Kidney (tissue), 22 donors: ENCODE measurements at places on chromosomes 5 and 9. TPM values are rescaled to one million over a fixed set of nuclear protein-coding genes. Genes with fewer than 3 reads are reported as not detected.

DNA sequence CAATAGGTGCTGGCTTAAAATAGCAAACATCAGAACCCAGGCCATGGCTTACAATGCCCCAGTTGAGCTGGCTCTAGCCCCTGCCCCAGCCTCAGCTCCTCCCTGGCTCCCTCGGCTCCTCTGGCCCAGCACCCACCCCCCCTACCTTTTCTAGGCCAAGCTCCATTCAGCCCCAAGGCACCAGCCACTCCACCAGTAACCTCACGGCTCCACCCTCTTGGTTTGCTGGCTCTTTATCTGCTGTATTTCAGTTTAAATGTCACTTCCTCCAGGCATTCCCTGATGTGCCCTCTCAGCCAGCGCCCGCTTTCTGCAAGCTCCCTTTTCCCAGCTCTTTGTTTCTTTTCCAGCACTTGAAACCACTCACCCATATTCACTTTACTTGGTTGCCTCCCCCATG, 10.6 kb downstream of the C1QTNF2 start:
- no peak for DNase-seq

DNA sequence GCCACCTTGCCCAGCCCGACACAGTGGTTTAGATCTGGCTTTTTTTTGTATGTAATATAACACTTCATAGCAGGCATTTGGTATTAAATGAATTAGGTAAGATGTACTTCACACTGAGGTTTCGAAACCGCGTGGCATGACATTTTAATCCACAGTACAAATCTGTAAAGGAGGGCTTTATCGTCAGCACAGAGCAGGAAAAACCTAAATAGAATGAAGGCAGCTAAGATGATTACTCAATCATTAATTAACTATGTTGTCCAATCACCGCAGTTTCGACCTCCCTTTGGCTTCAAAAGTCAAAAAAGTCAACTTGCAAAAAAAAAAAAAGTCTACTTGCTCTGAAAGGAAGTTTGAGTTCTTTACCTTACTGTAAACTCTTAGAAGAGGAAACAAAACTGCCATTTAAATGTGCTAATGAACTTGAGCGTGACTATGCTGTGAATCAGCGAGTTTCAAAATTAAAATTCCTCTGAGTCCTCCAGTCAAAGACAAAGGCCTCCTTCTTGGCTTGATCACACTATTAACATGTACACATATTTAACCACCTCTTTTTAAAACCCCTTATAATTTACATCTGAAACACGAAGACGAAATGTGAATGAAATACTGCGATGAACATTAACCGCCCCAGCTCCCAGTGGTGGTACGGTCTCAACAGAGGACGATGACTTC, 698 bp upstream of the SEC24A start:
- DNase-seq, result no peak

NSMF gene
- 49.5 TPM for total RNA-seq

FOXD4L4 gene
- total RNA-seq, result 0.31 TPM

ZNF782 gene
- 7.0 TPM for total RNA-seq

GRCh38 chr9:99307851-99308250, 85.8 kb downstream of the SEC61B start:
- DNase-seq, result peak; percentile 76

- no peak for DNase-seq
These were observed 831.0 kb downstream of the SEMA5A start for GRCh38 chr5:8714861-8715260.

DNA sequence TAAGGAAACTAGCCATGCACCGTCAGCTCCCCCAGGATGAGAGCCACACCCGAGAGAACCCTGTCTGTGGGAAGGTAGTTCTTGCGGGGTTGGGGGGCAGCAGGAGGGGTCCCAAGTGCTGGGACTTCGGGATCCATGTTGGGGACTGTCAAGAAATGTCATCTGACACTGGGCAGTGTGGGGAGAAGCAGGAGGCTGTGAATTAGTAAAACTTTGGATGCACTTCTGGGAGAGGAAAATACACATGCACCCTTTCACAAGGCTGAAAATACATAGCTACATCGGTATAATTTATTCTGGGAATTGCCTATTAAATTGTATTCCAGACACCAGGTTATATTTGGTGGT, 109.6 kb upstream of the RPS23 start:
- DNase-seq, result no peak

GRCh38 chr9:129486756-129487657, 133.9 kb downstream of the C9orf50 start:
- no peak for DNase-seq

RFESD gene
- total RNA-seq, result 2.6 TPM

- no peak for DNase-seq
These were observed 40.3 kb downstream of the ADAM19 start for GRCh38 chr5:157535042-157535865.

GRCh38 chr5:130068101-130068500, 163.8 kb downstream of the CHSY3 start:
- no peak for DNase-seq

DNA sequence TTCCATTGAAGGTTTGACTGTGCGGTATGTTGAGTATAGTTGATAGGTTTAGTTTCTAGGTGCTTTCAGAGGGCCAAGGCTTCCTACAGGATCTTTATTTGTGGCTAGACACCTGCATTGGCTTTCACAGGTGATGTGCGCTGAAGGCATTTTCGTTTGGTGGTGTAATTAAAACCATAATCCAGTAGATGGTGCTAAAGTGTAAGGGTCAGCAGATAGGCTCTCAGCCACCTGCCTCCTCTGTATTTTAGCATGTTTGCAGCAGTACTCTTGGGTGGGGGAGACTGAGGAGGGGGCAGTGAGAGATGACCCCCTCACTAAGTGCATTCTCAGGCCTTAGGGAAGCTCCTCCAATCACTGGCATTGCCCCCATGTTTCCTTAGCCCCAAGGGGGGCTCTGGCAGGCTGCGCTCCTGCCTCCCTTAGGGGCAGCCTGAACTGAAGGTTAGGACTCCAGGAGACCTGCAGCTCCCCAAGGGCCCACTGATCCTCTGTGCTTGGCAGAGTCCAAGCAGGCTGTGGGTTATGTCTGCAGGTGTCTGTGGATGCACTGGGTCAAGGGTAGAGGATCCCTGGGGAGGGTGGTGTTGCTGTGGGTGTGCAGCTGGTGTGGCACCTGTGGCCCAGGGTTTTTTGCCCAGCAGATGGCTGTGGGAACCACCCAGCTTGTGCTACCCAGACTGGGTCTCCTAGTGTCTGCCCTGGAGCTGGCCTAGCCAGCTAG, 23.4 kb downstream of the CDK20 start:
- no peak for DNase-seq

- DNase-seq, result no peak
These were observed 167.6 kb upstream of the WWC1 start for GRCh38 chr5:168123631-168124528.

- no peak for DNase-seq
These were observed 21.3 kb downstream of the HTR4 start for GRCh38 chr5:148633067-148633377.

- no peak for DNase-seq
These were observed 69.9 kb downstream of the STK10 start for GRCh38 chr5:172117977-172118701.

- no peak for DNase-seq
These were observed 447.8 kb downstream of the ENC1 start for GRCh38 chr5:74192606-74193299.

DNA sequence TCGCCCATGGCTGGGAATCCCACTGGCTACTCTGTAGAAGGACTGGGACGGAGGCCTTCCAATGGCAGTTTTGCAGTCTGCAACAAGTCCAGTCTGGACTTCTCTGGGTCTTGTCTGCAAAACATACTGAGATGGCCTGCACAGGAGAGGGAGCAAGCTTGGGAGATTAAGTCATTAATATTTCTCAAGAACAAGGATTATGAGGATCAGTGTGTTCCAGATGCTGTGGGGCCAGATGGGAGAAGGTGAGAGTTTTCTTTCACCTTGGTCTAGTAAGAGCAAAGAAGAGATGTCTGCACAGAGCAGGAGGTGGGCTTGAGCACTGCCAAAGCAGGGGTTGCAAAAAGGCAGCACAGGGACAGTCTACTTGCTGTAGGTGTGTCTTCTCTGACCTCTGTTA, at the start of gene PDE6A:
TSS of gene PDE6A (minus strand) at position 128 of the 400 bp plus-strand sequence. CDS start at position 8, 120 bp downstream.
- DNase-seq, result no peak

CREB3 gene
- total RNA-seq, result 40.5 TPM

SPATA31C2 gene
- not detected for total RNA-seq

DNA sequence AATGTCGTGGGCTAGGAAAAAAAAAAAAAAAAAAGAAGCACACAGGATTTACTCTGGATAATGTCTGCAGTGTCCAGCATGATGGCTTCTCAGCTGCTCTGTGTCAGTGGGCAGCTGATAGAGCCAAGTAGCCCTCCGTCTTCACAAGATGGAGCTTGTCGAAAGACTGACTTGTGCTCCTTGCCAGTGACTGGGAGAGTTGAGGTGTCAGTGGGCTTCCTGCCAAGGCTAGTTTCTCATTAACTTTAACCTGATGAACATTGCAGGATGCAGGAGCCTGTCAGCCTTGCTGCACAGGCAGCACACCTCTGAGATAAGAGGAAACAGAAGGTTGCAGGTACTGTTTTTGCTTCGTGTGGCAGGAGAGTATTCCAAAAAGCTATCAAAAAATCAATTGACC, 171.4 kb upstream of the SGCD start:
- DNase-seq, result no peak

DNA sequence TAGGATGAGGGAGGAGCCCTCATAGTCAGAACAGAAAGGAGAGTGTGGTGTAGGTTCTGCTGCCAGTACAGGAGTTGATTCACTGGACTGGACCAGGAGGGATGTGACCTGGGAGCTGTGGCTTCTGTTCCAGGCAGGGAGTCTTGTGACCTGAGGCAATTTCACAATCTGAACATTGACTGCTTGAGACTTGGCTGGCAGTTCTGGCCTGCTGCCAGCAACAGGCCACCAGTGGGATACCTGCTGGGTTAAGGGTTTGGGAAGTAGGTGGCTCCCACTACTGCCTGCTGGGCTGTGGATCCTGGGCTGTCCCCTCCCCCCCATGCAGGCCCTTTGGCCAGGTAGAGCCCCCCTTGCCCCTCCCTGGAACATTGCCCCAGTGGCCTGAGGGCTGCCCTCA, 268.6 kb upstream of the ARRDC3 start:
- DNase-seq, result peak; percentile 48

- no peak for DNase-seq
These were observed 104.5 kb upstream of the CHD1 start for GRCh38 chr5:99033014-99033900.

DNA sequence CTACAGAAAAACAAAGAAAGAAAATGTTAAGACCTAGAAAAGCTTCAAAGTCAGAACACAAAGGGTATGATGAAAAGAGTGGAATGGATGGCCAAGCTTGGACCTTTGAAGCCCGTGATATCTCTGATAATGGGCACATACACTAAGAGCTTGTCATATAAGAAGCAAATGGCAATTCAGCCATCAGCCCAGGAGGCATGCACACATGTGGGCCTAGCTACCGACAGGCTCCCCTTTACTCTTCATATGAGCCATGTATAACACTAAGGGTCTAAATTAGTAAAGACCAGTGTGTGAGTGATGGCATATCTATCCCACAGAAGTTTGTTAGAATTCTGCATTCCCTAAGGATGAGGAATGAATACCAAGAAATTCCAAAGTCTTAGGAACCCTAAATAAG, 20.1 kb downstream of the GRHPR start:
- no peak for DNase-seq

SUSD3 gene
- 12.2 TPM for total RNA-seq

LCP2 gene
- 48.8 TPM for total RNA-seq

DNA sequence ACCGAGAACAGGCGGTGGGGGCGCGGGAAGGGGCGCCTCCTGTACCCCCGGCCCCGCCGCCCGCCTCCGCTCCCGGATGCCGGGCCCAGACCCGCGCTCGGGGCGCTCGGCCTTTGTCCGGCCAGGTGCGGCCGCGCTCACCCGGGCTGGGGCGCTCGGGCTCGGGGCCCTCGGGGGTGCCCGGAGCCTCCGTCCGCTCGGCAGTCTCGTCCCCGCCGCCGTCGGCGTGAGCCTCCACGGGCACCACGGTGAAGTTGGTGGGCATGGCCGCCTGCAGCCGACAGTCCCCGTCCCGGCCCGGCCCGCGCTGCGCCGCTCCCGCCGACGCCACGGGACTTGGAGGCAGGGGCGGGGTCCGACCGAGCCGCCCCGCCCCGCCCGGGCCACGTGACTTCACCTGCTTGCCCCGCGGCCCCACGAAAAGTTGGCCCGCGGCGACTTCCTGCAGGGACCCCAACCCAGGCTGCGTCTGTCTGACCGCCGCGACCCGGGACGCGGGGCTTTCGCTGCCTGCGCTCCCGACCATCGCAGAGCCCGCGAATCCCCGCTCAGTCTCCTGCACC, at the start of gene SLC12A7:
TSS of gene SLC12A7 (minus strand) at position 337 of the 563 bp plus-strand sequence. CDS start at position 265, 72 bp downstream.
- no peak for DNase-seq

SLC9A3 gene
- 10.5 TPM for total RNA-seq

GRCh38 chr5:83857341-83857740, 136.7 kb upstream of the HAPLN1 start:
- DNase-seq, result no peak

DNA sequence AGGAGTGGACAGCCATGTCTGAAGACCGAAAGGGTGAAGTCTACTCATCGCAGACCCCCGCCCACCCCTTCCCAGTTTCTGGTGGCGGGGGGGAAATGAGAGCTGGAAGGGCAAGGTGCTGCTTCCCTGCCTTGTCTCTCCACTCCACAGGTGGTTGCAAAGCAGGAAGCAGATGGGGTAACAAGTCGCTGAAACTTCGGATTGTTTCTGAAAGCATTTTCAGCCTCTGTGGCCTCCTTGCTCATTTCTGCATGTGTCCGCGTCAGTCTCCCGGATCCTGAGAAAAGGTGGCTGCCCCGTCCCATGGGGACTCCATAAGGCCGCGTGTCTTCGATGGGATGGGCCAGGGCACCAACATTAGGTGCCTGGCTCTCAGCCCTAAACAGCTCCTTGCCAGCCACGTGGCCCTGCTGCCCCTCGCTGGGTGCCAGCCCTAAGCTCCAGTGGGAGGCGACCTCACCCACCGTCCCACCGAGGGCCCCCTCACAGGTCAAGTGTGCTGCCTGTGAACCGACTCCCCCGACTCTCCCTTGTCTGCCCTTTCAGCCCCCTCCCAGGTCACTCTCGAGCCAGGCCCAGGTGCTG, 971 bp downstream of the PHYKPL start:
- no peak for DNase-seq

DNA sequence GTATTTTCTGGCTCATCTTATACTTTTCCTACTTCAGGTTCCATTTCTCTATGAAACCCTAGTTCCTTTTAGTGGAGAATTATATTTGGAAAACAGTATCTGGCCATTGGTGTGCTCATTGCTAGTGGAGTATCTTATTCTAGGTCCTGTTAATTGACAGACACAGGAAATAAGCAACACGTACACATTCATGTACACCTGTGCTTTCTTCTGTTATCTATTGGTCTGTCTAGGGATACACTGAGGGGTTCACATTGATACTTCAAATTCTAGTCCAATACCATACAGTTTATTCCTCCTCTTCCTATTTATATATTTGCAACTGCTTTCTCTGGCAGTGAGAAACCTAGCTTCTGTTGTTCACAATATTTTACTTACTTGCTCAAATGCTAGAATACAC, 110.2 kb downstream of the FER start:
- DNase-seq, result no peak

DNA sequence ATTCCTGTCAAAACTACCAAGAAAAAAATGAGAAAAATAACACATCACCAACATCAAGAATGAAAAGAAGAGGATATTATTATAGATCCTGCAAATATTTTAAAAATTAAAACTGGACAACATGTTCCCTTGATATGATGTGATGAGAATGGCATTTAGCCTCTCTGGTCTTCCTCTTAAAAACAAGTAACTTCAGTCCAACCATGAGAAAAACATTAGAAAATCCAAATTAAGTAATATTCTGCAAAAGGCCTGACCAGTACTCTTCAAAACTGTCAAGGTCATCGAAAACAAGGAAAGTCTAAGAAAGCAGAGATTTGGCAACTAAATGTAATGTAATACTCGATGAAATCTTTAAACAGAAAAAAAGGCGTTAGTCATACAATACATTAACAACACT, 167.1 kb upstream of the SNX2 start:
- no peak for DNase-seq

IFNB1 gene
- total RNA-seq, result not detected

- no peak for DNase-seq
These were observed 77.1 kb downstream of the MUSK start for GRCh38 chr9:110745676-110746075.
